ENCODE measurements at places on chromosomes 3 and 15.

DNA sequence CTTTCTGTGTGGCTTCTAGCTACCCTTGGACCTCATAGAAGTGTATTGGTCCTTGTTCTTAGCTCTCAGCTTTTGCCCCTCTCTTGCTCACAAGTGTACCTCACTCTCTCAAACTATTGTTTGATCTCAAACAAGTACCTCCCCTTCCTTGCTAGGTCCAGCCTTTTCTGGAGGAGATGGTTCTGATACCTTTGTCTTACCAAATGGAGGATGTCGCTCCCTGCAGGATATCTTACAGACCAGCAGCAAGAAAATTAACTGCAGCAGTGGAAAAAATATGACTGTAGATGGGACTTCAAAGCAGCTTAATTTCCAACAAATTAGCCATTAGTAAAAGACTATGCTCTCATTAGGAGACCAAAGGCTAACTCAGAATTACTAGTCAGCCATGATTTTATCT is 388.1 kb upstream of the ROBO2 start:
- no peak for DNase-seq

- no peak for DNase-seq
Measured at GRCh38 chr3:124593442-124593829, 136.8 kb upstream of the UMPS start.

DNA sequence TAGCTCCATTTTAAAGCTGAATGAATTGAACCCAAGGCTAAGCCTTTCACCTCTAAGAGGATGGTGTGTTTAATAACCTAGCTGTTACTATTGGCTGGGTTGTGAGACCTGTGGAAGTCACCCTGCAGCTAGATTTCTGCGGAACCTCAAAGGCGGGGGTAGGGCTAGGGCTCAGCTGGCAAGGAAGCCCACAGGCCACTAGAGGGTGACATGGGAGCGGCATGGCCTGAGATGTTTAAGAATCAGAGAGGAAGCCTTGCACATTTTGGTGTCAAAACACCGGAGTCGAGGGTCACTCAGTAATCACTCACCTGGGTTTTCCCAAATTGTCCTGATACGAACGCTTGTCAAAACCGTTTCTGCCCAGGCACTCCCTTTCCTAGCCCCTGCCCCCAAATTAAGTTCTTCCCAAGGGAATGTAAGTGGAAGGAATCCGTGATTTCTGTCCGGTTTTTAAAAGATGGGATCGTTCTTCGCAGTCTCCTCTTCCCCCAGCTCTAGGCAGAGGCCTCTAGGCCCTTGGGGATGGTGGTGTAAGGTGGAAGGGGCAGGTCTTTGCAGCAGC is 3.8 kb upstream of the ACAD9 start:
- DNase-seq = peak; percentile 75

- no peak for DNase-seq
Measured at GRCh38 chr3:42655980-42656679, 2.6 kb downstream of the ZBTB47 start.

All from WERI-Rb-1 (cell line).